Activated naive CD4-positive, alpha-beta T cell treated with anti-CD3 and anti-CD28 coated beads, Interleukin-2, amount 50 U/mL, for 72 hours (primary cell): ENCODE measurements at places on chromosomes 7 and 10. TPM values are rescaled to one million over a fixed set of nuclear protein-coding genes. Genes with fewer than 3 reads are reported as not detected.

- no peak for DNase-seq
These were observed 10.6 kb upstream of the LYZL2 start for GRCh38 chr10:30639946-30640786.

DNA sequence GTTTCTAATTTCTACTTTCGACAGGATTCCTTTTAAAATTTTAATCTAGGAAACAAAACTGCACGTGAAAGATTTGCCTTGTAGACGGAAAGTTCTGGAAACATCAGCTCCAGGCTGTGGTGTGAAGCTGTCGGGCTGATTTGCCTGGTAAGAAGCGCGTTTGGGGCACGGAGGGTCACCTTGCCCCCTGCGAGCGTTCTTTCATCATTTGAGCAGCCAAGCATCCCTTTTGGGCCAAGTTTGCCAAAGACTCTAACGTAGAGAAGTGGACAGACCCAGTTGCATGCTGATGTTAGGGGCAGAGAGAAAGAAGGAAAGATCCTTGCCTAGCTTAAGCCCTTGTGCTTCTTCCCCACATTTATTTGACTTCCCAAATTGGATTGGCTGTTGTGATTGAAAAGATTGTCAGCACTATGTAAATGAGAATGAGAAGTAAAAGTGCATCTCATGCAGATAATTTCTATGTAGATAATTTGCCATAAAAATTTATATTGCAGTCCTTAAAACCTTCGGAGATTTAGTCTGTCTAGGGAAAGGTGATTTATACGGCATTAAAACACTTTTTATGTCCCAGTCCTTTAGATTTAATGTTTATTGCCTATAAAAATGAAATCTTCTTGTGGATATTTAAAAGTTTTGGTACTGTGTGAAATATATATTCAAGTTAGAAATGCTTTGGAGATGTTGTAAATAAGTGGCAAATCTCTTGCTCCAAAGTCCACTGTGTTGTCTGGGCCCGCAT is 76.1 kb downstream of the CUX1 start:
- no peak for DNase-seq

DNA sequence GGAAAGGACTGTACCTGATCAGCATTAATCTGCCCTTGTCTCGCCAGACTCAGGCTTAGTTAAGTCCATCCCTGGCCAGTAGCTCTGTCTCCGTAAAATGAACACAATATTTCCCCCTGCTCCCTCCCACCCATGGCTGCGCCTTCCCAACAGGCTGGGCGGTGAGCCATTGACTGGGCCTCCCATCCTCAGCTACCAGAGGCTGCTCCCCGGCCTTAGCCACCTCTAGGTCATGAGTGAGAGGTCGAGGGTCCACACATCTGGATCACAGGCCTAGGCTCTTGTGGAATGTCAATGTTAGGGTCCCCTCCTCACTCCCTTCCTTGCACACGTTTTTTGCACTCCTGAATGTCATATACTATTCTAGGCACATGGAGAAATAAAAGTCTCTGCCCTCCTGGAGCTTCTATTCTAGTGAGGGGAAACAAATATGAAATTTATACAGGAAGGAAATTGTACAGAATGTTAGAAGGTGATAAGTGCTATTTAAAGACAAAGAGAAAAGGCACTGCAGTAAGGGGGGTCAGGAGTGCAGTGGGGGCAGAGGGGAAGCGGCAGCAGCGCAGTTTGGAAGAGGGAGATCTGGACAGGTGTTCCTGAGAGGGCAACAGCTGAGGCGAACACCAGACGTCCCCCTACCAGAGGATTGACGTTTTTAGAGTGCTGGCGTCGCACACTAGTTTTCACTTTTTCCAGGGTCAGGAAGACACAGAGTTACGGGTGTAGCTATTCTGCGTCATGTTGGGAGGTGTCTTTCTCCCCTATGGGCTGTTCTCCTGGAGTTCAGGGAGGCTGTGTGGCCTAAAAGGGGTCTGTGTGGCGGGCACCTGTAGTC is 17.2 kb upstream of the EIF5AL1 start:
- no peak for DNase-seq

DNA sequence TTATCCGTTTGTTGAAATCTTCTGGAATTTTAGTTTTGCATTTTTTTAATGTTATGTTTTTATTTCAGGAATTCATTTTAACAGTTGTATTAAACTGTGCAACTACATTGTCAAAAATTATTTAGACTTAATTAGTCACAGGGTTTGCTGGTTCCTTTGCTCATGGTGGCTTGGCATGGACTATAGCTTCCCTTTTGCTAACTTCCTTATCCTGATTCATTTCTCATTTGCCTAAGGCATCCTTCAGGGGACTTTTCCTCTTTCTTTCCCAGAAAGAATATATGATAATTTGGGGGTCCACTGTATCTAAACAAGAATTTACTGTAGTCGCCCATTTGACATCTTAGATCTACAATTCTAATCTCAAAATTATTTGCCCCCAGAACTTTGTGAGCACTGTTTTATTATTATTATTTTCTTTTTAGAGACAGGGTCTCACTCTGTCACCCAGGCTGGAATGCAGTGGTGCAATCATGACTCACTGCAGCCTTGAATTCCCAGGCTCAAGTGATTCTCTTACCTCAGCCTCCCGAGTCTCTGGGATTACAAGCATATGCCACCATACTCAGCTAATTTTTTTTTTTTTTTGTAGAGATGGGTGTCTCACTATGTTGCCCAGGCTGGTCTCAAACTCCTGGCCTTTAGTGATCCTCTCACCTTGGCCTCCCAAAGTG is 13.9 kb downstream of the FIGNL1 start:
- no peak for DNase-seq

DNA sequence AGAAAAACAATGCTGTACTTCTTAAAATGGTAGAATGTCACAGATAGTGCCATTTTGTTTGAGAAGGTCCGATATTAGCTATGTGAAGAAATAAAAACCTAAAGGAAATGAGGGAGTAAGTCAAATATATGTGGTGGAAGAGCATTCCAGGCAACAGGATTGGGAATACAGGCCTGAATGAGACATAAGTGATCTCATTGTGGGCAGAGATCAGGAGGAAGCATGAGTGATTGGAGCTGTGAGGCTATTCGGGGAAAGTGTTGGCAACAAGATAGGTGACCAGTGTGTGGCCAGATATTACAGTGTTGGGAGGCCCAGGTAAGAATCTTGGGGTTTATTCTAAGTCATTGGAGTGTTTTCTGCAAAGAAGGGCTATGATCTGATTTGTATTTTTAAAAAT is 41.3 kb upstream of the AGMO start:
- DNase-seq, result no peak

DNA sequence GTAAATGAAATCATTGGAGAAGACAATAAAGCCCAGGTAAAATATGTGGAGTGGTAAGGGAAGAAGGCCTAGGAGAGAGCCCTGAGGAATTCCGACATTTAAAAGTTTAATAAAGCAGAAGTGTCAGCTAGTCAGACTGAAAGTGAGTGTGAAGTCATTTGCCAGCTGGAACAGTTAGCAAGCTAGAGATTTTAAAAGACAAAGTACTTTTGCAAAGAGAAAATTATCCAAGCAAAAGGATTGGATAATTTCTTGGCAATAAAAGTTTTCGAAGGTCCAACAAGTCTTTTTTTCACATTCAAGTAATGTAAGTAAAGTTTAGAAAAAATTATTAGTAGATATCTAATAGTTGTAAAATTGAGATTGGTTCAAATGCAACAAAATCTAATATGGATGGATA is 27.1 kb upstream of the SEMA3C start:
- DNase-seq, result no peak

- DNase-seq, result no peak
These were observed 337.6 kb downstream of the FRMD4A start for GRCh38 chr10:13993169-13993568.

- DNase-seq, result no peak
These were observed 27.8 kb downstream of the ZNF33A start for GRCh38 chr10:38038107-38038931.

DNA sequence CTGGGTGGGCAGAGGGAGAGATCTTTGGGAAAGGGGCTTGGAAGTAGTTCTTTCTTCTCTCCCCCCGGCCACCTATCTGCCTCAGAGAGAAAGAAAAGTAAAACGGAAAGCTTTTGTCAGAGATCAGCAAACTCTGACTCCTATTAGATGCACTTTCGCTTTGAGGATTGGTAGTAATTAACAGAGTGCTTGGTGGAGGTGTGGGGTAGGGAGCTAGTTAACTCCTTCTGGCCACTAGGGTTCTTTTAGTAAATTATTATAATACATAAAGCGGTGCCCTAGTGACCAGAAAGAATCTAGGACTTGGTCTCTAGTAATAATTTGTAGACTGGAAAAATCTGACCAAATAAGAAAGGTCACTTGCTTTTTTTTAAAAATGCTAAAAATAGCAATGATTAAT is 54.6 kb downstream of the CPVL start:
- no peak for DNase-seq

- no peak for DNase-seq
These were observed 103.1 kb downstream of the ZNF467 start for GRCh38 chr7:149670288-149670687.

DNA sequence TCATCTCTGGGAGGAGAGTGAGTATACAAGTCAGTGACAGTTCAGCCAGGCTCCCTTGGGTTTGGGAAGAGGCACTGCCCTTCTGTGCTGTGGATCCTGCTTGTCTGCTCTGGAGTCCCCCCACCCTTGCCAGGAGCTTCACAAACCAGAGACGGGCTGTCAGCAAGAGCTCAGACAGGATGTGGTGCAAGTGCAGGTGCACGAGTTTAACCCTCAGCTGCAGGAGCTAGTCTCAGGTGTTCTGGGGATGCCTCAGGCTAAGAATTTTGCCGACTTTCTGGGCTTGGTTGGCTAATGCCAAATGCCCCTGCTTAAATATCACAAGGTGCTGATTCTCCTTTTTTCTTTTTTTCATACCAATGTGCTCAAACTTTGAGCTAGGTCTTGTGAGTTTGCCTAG is 22.3 kb downstream of the ZNF783 start:
- DNase-seq, result no peak

DNA sequence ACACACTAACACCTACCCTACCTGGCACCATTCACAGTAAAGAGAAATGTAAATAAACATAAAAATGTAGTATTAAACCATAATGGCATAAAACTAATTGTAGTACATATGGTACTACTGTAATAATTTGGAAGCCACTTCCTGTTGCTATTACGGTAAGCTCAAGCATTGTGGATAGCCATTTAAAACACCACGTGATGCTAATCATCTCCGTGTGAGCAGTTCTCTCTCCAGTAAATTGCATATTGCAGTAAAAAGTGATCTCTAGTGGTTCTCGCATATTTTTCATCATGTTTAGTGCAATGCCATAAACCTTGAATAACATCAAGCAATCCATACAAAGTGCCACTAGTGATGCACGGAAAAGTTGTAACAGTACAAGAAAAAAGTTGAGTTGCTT is 75.4 kb downstream of the CFTR start:
- no peak for DNase-seq

DNA sequence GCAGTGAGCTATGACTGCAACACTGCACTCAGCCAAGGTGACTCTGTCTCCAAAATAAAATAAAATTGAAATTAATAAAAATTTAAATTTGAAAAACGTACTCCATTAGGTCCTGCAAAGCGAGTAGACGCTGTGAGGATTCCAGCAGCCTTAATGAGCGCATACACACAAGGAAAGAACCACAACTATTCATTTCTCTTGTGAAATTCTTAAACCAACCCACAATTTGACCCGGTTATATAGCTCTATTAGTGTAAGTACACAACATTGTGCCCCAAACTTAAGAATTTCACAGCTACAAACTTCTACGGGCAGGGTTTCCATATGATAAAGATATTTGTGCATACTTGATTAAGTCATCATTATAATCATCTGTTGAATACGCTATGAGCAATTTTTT is 84.4 kb downstream of the PARD3 start:
- no peak for DNase-seq

- no peak for DNase-seq
These were observed 652.8 kb upstream of the CELF2 start for GRCh38 chr10:10364902-10365301.

GRCh38 chr10:106707657-106708056 is 456.8 kb downstream of the SORCS1 start:
- no peak for DNase-seq

DNA sequence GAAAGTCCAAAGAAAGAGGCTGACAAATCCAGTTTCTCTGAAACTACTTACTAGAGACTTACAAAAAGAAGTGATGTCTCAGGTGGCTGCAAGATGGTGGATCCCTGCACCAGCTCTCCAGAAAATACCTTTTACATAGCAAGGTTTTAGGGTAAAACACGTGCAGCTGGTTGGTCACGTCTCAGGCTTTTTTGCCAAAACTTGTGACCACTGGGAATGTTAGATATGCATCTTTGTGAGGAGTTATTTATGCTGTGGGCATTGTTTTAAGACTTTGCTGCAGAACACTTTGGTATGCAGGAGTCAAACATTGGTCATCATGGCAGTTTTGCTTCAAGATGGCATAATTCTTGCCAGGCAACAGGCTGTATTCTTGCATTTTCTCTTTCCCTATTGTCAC is 1352.8 kb downstream of the REEP3 start:
- no peak for DNase-seq

- DNase-seq, result no peak
These were observed 20.5 kb upstream of the COL1A2 start for GRCh38 chr7:94374231-94374630.

GRCh38 chr10:53108317-53108934 is 335.8 kb upstream of the MBL2 start:
- DNase-seq, result no peak

DNA sequence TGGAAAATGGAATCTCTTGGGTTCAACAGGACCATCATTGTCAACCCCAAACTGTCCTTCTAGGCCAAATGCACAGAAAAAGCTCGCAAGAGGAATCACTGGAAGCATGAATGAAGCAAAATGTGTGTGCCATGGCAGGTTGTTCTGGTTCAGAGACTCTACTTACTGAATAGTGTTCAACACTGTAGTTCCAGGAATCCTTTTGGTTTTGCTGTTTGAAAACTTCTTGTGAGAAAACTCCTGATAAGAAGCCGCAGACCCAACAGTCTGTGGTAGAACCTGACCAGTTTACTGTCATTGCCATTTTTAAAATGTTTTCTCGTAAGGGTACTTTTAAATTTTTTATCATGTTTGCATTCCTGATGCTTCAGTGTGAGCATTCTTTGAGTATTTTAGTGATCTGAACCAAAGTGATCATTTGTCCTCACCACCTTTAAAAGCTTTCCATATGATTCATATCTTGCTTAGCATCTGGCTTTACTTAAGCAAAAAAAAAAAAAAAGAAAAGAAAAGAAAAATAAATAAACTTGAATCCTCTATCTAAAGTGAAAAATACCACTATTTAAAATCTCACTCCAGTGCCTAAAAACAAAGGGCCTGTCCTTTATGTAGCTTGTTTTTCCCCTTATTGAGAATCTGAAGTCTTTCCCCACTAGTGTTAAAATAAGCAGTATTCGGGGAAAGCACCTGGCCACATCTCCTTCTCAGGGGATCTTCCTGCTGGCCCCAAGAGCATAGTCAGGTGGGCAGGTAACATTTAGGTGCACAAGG is 92.4 kb downstream of the WNT2 start:
- no peak for DNase-seq

- DNase-seq, result no peak
These were observed 32.5 kb downstream of the GHRHR start for GRCh38 chr7:30996256-30996655.

GRCh38 chr7:74231232-74231590 is 21.4 kb downstream of the LAT2 start:
- no peak for DNase-seq

Gene ADCYAP1R1
- total RNA-seq, result not detected

Gene BLNK
- total RNA-seq, result not detected

Gene FEZF1
- total RNA-seq, result not detected

Gene FHIP2A
- 21.6 TPM for total RNA-seq

Gene SBDS
- total RNA-seq, result 55.3 TPM

Gene SYNPO2L
- not detected for total RNA-seq

Gene ELN
- total RNA-seq, result not detected

Gene CRHR2
- total RNA-seq, result not detected

Gene CCDC172
- not detected for total RNA-seq

Gene AP1S1
- total RNA-seq, result 48.2 TPM

Gene TPK1
- 20.8 TPM for total RNA-seq

Gene BMPER
- not detected for total RNA-seq

Gene CUZD1
- 2.1 TPM for total RNA-seq
